Brain pericyte (primary cell): ENCODE measurements at places on chromosomes 16 and 17.

DNA sequence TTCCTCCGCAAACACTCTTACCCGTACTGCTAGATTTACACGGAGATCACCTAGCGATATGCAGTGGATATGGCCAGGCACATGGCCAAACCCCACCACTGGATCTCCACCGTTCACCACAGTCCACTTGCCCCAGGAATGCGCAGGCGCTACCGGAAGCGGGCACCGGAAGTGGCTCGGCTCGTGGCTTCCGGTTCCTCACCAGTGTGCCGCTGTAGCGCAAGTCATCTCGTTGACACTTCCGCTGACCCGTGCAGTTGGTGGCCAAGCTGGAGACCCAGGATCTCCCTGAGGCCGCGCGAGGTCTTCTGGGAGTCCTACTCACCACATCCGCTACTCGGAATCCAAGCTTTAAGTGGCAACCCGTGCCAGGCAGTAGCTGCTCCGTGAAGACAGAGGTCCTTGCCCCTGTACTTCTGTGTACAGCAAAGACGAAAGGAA is 11.5 kb downstream of the ZNF597 start:
- no peak for DNase-seq

- DNase-seq: no peak
These were observed 1.2 kb downstream of the JUP start for GRCh38 chr17:41785091-41785858.

GRCh38 chr16:56620339-56620897 is 5.2 kb upstream of the MT1E start:
- DNase-seq: no peak

GRCh38 chr17:49074851-49075540 is 57.6 kb upstream of the B4GALNT2 start:
- no peak for DNase-seq

- no peak for DNase-seq
These were observed 418 bp downstream of the SOCS3 start for GRCh38 chr17:78359321-78359996.

- no peak for DNase-seq
These were observed 57.1 kb downstream of the ENGASE start for GRCh38 chr17:79131701-79132100.

DNA sequence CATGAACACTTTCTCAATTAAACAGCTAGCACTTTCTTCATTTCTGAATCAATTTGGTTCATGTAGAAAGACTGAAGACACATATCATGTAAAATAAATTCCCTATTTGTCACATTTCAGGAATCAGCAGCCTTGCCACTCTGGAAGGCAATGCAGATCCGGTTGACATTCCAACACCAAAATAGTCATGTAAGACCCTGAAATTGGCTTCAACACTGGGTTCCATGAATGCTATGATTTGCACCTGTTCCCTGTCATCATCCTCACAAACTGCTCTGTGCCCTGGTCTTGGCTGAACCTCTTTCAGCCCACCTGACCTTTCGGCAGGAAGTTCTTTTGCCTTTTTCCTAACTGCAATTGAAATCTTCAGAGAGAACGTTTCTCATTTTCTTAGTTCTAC is 156.9 kb downstream of the CDH8 start:
- DNase-seq: no peak

GRCh38 chr16:83301971-83302370 is 505.8 kb upstream of the HSBP1 start:
- DNase-seq: no peak

GRCh38 chr17:37694734-37695133 is 50.1 kb downstream of the HNF1B start:
- no peak for DNase-seq

- no peak for DNase-seq
These were observed 8.4 kb downstream of the FXR2 start for GRCh38 chr17:7606280-7606679.

- no peak for DNase-seq
These were observed 5.6 kb downstream of the ALOX15 start for GRCh38 chr17:4635823-4636375.

GRCh38 chr17:71437166-71437565 is 683.7 kb upstream of the SOX9 start:
- DNase-seq: no peak

- DNase-seq: no peak
These were observed at the start of gene SDR42E1 for GRCh38 chr16:82011199-82011641. Gene SDR42E1 (minus strand): TSS chr16:82011470. CDS start chr16:82000858, 10,612 bp downstream.

GRCh38 chr17:35244341-35245195 is 1.7 kb downstream of the SLFN5 start:
- DNase-seq: no peak

GRCh38 chr16:81172769-81173658 is 65.5 kb upstream of the BCO1 start:
- DNase-seq: no peak

- no peak for DNase-seq
These were observed 13.5 kb downstream of the KPNA2 start for GRCh38 chr17:68048996-68049395.
